ENCODE measurements at places on chromosomes 7 and 10. TPM values are rescaled to one million over a fixed set of nuclear protein-coding genes. Genes with fewer than 3 reads are reported as not detected.

The LRRC4 gene
- 14.6 TPM for total RNA-seq

GRCh38 chr10:29407280-29407858, 118.5 kb downstream of the LYZL1 start:
- no peaks in the 10 kb centered on the region for H3K27me3 ChIP-seq
- no peak for DNase-seq
- H3K4me1 ChIP-seq: peaks cover 5% of the 10 kb centered on the region
- no peak overlapping the region for H3K4me3 ChIP-seq

GRCh38 chr7:120053390-120053961, 219.5 kb upstream of the KCND2 start:
- H3K36me3 ChIP-seq: no peaks in the 10 kb centered on the region
- peak overlapping the region; percentile 63 for H3K27ac ChIP-seq
- H3K27me3 ChIP-seq: no peaks in the 10 kb centered on the region
- no peak overlapping the region for H3K4me3 ChIP-seq

GRCh38 chr10:24984906-24985305, 31.1 kb downstream of the ENKUR start:
- no peaks in the 10 kb centered on the region for H3K36me3 ChIP-seq
- no peaks in the 10 kb centered on the region for H3K4me1 ChIP-seq
- no peak overlapping the region for H3K4me3 ChIP-seq
- H3K27me3 ChIP-seq: no peaks in the 10 kb centered on the region
- no peak for DNase-seq

The CACNB2 gene
- 23.9 TPM for total RNA-seq

The ABCA13 gene
- 23.2 TPM for total RNA-seq

- no peak for DNase-seq
- H3K36me3 ChIP-seq: no peaks in the 10 kb centered on the region
- H3K4me1 ChIP-seq: no peaks in the 10 kb centered on the region
- H3K27me3 ChIP-seq: no peaks in the 10 kb centered on the region
- H3K4me3 ChIP-seq: no peak overlapping the region
Measured at GRCh38 chr7:39406467-39406866, 159.7 kb upstream of the YAE1 start.

The CFTR gene
- total RNA-seq: 138 TPM

The ACSM6 gene
- not detected for total RNA-seq

GRCh38 chr10:28135258-28135657, 136.4 kb upstream of the ODAD2 start:
- H3K4me3 ChIP-seq: no peak overlapping the region
- no peaks in the 10 kb centered on the region for H3K36me3 ChIP-seq
- DNase-seq: no peak
- H3K27ac ChIP-seq: no peak overlapping the region
- H3K27me3 ChIP-seq: no peaks in the 10 kb centered on the region
- H3K4me1 ChIP-seq: no peaks in the 10 kb centered on the region

The AKR1D1 gene
- total RNA-seq: not detected

Data from lung (tissue), 17 donors.